ENCODE measurements at places on chromosomes 16 and 17.

GRCh38 chr17:63477480-63478440 lies 899 bp downstream of the ACE start:
- peak; percentile 66 for DNase-seq

DNA sequence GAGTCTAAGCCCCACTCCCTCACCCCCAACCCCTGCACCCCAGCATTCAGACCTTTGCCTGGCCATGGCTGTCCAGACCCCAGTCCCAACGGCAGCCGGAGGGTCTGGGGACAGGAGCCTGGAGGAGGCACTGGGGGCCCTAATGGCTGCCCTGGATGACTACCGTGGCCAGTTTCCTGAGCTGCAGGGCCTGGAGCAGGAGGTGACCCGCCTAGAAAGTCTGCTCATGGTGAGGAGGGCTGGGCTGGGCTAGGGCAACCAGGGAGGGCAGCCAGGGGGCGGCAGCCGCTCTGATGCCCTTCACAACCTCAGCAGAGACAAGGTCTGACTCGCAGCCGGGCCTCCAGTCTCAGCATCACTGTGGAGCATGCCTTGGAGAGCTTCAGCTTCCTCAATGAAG lies 14.4 kb downstream of the RIPOR1 start:
- no peak for DNase-seq

- DNase-seq = no peak
Measured at GRCh38 chr17:69869667-69870066, 205.4 kb upstream of the KCNJ16 start.

DNA sequence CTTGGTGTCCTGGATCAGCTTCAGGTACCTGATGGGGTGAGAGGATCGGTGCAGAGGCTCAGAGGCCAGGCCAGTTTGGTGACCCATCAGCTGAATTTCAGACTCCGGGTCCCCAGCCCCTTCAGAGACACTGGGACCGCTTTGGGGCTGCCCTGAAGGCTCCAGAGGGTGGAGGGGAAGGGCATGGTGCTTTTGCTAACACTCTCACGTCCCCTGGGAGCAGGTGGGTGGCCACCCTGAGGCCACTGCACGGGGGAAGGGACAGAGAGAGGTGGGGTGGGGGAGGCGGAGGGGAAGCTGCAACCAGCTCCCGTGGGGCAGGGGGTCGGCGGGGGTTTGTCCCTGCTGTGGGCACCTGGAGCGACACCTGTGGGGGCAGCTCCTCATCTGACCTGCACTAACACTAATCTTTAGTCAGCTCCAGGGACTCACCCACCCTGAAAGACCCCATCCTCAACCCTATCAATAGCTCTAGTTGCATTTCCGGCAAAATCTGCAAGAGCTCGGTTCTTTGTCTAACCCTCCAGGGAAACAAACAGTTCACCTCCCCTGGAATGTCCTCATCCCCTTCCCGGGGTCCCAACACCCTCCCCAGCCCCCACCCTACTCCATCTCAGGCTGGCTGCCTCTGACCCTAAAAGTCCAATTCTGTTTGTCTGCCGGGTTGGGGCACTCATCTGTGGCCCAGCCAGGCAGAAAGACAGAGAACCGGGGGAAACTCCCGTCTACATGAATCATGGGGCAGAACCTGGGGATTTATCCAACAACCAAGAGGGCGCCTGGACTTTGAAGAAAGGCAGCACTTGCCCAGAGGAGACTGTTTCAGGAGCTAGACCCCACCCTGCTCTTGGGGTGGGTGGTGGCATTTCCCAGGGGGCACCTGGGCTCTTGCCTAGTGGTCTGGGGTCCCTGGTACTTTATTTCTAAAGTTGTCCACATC lies 91.9 kb upstream of the CBX4 start:
- no peak for DNase-seq

DNA sequence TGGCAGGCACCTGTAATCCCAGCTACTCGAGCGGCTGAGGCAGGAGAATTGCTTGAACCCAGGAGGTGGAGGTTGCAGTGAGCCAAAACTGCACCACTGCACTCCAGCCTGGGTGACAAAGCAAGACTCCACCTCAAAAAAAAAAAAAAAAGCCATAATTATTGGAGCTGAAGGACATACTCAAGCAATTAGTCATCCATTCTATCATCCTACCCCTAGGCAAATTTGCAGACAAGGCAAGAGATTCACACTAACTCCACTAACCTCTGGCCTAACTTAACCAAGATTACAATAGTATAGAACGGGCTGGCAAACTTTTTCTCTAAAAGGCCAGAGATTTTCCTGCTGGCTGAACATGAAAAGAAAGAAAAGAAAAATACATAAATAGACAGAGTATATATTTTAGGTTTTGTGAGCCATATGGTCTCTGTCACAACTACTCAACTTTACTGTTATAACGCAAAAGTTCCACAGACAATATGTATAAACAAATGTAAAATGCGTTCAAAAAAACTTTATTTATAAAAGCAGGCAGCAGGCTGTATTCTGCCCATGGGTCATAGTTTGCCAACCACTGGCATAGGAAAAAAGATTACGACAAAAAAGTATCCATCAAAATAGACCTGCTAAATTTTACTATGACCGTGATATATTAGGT lies 29.7 kb downstream of the BRIP1 start:
- no peak for DNase-seq

DNA sequence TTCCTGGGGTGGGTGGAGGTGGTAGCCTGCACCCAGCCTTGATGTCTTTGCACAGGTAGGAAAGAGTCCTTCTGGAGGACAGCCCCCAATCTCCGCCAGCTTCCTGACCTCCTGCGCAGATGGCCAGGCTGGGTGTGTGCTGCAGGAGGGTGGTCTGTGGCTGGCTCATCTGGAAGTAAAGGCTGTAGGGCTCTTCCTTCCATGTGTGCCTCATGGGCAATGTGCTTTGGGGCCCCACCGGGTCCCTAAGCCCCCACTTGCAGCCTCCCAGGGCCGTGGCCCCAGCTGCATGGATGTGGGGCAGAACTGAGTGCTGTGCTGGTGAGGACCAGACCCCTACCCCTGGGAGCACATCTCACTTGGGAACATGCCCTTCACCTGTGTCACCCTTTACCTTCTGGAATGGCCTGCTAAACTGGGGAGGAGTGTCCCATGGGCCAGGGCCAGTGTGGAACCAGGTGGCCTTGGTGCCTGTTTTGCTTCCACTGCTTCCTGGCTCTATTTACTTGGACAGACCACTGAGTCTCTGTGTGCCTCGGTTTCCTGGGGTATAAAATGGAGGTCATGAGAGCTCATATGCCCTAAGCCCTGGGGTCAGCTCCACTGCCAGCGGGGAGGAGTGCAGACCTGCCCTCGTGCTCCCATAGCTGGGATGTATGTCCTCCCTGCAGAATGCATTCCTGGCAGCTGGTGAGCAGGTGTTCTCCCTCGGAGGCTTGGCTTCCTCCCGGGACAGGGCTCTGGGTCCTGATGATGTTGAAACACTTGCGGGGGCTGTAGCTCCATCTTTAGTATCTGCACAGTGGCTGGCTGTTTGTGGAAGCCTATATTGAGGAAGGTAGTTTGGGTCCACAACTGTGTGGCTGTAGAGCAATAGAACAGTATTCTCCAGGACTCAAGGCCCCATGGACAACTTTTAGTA lies 18.0 kb downstream of the MPRIP start:
- no peak for DNase-seq

DNA sequence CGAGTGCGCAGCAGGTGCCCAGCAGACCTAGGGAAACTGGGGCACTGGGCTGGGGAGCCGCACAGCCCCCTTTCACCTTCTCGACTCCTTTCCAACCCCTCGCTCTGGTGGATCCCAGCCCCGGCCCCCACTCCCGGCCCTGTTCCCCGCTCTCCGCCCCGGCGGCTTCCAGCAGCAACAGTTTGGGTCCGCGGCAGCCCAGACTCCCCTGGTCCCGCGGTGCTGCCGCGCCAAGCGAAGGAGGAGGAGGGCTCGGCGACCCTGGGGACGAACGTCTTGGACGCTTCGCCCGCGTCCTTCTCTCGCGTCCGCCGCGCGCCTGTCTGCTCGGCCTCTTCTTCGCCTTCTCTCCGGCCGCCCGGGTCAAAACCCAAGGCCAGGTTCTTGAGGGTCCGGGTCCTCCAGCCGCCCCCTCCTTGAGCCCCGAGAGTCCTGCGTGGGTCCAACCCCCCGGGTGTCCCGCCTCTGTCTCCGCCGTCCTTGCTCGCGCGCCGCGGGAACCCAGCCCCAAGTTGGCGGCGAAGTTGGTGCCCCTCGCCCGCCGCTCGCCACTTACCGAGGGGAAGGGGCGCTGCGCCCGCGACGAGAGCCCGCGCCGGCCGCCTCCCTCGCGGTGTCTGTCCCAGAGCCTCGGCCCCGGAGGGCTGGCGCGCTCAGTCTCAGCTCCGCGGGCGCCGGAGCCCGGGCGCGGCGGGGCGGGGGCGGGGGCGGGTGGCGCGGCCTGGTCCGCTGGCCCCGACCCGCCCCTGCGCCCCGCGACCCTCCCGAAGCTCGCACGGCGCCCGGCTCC lies 1.4 kb upstream of the GRIN2C start:
- no peak for DNase-seq

GRCh38 chr16:85372627-85373372 lies 240.3 kb upstream of the GSE1 start:
- no peak for DNase-seq

DNA sequence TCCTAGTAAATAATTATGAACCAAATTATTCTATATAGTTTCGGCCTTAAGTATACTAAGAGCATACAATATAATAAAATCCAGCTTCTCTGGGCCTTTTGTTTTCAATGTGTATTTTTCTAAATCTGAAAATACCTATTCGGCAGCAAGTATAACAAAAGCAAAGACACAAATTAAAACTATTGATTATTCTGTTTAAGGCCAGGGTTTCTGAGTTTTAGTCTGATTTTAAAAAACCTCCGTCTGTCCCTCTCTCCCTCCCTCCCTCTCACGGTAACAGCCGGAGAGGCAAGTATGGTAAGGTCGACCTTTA lies 1.5 kb downstream of the TOB1 start:
- DNase-seq = no peak

DNA sequence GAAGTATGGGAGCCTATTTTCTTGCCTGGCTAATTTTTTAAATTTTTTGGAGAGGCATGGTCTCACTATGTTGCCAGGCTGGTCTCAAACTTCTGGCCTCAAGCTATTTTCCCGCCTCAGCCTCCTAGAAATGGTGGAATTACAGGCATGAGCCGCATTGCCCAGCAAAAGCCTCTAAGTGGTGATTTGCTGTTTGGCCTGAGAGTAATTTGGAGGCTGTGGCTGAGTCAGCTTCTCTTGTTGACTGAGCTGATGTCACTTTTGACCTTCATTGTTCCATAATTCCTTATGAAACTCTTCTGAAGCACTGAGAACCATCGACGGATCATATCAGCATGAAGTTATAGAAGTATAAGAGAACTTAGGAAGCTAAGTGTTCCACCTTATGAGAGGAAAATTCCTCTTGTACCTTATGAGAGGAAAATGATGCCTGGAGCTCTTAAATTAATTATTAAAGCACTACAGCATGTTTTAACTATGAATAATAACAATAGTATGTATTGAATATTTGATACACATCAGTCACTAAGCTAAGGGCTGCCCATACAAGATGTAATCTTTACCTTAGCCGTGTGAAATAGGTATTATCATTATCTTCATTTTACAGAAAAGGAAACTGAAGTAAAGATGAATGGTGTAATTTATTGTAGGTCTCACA lies 220.8 kb upstream of the MON1B start:
- DNase-seq = no peak

GRCh38 chr16:63980763-63981162 lies 1141.1 kb downstream of the CDH11 start:
- no peak for DNase-seq

- no peak for DNase-seq
Measured at GRCh38 chr16:27460213-27460612, 58.2 kb downstream of the IL21R start.

- no peak for DNase-seq
Measured at GRCh38 chr16:89308391-89309333, 91.2 kb downstream of the ZNF778 start.

DNA sequence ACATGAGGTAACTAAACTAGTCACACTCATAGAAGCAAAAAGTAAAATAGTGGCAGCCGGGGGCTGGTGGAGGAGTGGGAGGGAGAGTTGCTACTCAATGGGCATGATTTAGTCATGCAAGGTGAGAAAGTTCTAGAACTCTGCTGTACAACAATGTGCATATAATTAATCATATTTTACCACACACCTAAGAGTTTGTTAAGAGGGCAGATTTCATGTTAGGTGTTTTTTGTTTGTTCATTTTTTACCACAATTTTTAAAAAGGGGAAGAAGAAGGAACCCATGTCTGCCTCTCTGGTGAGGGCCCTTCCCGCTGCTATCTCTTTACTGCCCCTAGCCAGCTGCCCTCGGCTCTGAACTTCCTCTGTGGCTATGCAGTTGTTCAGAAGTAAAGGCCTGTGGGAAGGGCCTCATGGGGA lies 11.2 kb downstream of the CD300LB start:
- DNase-seq = no peak

- no peak for DNase-seq
Measured at GRCh38 chr16:78324649-78325285, 225.3 kb downstream of the WWOX start.

DNA sequence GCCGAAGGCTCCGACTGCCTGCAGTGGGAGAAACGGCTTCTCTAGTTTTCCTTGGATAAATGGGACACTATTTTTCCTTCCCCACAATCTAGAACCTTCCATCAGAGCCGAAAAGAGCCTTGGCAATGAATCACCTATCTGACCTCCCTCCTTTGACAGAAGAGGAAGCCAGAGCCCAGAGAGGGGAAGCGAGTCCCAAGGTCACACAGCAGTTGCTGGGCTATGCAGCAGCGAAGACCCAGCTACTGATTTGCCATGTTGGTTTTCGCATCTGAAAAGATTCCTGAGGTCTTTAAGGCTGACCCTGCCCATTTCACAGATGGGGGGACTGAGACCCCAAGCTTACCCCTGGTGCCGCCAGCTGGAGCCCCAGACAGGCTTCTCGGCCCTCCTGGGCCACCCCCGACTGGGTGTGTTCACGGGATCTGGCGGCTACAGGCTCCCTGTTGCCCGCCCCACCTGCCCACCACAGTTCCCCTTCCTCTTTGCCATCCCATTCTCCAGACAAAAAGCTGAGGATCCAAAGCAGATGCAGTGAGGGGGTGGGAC lies 45.9 kb downstream of the RAI1 start:
- no peak for DNase-seq

GRCh38 chr17:35390663-35391062 lies 17.2 kb upstream of the SLFN11 start:
- no peak for DNase-seq

GRCh38 chr16:4314532-4315185 lies 1.2 kb upstream of the GLIS2 start:
- peak; percentile 33 for DNase-seq

DNA sequence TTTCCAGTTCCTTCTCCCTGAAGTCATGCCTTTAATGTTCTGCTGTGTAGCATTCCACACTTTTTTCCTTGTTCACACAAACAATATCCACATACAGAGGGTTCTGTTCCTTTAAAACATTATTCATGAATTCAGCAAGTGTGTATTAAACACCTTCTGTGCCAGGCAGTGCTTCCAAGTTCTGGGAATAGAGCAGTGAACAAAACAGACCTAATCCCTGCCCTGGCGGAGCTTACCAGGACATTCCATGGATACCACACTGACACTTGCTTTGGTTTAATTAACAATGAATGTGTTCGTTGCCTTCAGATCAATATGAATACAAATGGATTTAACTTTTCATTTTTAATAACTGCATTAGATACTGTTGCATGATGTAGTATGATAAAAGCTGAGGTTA lies 57.9 kb upstream of the CLEC19A start:
- no peak for DNase-seq
